H4 (cell line): ENCODE measurements at places on chromosomes 11 and 22.

DNA sequence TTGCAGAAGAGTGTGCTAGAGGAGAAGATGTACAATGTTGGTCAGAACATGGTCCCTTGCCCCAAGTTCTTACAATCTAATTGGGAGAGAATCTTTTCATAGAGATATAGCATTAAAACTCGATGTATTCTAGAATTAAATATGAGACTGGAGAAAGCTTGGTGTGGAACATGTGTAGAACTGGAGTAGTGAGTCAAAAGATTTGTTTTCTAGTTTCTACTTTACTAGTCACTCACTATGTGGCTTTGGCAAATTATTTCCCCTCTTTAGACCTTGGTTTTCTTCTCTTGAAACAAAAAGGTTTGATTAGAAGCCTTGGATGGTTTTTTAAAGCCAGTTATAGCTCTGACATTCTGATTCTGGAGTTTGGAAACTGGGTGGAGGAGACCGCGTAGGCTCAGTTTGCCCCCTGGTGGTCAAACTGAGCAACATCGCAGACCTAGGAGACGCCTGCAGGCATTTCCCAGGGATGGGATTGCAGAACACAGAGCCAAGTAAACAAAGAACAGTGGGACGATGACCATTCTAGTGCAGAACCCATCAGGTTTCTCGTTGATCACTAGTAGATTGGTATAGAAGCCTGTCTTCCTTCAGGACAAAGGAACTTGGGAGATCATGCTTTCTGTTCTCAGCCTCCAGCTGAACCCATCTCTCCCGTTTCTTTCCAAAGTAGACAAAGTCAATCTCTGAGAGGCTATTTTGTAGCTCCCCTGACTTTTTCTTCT is 8.5 kb upstream of the CHRDL2 start:
- peak; percentile 63 for DNase-seq

DNA sequence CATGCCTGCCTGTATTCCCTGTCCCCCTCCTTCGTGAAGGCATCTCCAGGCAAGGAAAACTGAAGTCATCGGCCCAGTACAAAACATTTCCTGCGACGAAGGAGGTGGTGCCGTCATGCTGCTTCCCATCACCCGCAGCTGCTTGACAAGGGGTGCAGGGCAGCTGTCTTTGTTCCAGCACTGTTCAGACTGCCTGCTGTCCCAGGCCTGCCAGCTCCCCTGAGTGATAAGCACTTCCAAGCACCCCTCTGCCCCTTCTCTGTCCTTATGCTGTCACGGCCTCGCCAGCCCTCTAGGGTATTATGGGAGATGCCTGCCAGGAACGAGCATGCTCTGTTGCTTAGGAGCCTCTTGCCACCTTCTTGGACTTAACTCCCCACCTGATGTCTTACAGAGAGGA is 37.1 kb upstream of the BSX start:
- no peak for DNase-seq

DNA sequence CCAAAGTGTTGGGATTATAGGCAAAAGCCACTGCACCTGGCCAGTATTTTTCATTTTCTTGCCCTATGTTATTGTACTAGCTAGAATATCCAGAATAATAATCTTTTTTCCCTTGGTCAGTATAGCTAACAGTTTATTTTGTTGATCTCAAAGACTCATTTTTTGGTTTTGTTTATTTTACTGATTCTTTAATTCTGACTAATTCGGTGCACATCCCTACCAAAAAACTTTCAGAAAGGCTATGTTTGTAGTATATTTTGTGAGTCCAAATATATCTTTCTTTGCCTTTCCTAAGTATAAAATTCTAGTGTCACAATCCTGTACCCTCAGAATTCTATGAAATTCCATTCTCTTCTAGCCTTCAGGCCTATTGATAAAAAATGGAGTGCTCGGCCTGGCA is 84.3 kb downstream of the PHF21A start:
- no peak for DNase-seq

DNA sequence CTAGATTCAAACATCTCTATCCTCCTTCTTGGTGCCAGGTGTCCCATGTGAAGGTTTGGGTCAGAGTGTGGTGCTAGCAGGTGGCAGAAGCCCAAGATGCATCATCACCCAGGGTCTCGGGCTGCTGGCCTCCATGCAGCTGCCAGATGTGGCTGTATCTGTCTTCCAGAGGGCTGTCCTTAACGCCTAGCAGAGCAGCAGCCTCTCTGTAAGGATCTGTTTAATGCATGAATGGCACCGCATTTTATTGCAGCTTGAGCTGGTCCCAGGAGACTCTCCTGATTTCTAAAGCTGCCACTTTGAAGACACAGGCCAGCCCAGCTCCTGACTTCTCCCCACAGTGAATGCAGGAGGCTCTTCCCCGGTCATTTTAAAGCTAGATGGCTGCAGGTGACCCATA is 26.3 kb downstream of the SLC1A2 start:
- DNase-seq: no peak
